COR-L47 (cell line): ENCODE measurements at places on chromosomes 7 and 10.
A peak's percentile ranks its signal among the peaks of the same experiment; 100 is the strongest.

GRCh38 chr10:44466236-44466635 lies 81.3 kb upstream of the CXCL12 start:
- no peak for DNase-seq

GRCh38 chr10:59748834-59749233 lies 4.4 kb downstream of the MRLN start:
- DNase-seq: no peak

- DNase-seq: no peak
Observed at GRCh38 chr7:15837306-15837950, 150.9 kb upstream of the MEOX2 start.

DNA sequence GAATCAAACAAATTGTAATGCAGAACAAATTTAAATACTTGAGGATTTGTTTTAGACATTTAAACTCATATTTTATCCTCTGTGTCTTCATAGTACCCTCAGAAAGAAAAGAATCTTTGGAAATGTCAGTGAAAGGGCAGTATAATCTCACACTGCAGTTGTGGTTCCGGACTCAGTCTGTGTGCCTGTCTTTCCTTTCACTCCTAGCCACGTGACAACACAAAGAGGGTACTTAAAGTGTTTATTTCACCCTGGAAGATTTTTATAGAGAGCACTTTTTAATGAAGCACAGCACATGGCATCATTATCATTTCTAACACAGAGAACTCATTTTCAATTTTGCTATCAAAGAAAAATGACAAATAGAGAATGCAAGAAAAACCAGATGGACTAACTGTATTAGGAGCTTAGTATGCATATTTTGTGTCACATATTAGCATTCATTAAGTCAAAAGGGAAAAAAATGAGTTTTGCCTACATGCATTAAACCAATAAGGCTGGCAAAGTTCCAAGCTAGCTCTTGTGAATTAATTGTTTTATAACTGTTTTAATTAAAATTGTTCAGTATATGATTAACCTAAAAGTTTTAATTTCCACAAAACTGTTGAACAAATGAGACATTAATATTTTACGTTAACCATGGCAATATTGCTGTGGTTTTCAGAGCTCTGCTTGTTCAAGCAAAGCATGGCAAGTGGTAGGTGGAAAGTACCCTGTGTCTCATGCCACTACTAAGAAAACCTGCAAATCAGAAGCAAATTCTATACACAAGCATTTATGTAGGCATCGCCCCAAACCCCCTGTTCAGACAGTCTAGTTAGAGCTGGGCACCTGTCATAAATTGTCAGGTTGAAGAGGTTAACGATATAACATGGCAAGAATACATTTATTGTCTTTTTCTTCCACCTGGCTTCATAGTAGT lies 65.9 kb downstream of the AUTS2 start:
- peak; percentile 24 for DNase-seq

DNA sequence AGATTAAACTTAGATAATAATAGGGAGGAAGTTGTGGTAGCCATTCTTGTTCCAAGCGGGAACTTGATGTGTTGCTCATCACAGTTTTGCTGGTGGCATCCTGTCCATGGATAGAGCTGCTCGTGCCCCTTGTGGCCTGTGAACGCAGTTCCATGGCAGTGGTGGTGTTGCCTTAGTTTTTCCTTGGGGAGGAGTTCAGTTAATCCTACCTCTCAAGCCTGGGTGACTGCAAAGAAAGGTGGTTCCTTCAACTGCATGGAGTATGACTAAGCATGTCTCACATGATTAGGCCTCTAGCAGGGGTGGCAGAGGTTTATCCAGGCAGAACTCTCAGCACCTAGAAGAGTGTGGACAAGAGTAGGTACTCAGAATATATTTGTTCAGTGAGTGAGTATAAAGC lies 99.7 kb downstream of the MAPK8 start:
- DNase-seq: no peak

DNA sequence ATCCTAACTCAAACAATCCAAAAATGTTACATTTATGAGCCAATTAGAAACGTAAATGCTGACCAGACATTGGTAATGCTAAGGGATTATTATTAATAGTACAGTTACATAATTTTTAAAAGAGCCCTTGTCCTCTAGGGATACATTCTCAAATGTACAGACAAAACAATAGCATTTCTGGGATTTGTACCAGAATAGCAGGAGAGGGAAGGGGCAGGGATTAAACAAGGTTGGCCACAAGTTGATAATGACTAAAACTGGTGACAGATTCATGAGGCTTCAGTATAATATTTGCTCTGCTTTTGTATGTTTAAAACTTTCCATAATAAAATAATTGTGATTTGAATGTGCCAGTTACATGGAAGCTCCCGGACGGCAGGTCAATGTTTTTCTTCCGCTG lies 27.0 kb downstream of the HSPA12A start:
- no peak for DNase-seq

GRCh38 chr7:145644426-145645134 lies 472.0 kb upstream of the CNTNAP2 start:
- DNase-seq: no peak

DNA sequence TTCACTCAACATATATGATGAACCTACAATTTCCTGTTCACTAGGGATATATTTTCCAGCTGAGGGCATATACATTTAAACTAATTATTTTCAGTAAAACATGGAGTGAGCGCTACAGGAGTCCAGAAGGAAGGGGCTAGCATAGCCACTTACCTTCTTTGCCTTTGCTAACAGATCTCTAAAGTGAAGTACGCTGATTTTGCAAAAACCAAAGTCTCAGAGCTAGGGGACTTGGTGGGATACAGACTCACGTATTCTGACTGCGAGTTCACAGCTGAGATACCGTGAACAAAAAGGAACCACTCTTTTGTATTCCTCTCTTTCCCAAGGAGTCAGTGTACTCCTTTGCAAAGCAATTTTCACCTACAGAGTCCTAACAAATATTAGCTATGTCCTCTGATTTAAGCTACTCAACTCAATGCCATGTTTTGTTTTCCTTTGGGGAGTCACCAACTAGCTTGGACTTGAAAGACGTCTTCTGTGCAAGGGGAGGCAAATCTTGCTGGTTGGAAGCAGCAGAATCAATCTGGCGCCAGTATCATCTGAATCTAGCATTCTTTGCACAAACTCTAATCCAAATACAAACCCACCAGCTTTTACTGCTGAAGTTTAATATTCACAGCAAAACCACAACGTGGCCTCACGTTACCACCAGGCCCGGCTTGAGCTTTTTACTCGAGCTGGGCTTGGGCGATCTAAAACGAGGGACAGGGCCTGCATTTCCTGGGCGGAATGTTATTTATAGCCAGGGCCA lies 657 bp downstream of the CDNF start:
- no peak for DNase-seq

DNA sequence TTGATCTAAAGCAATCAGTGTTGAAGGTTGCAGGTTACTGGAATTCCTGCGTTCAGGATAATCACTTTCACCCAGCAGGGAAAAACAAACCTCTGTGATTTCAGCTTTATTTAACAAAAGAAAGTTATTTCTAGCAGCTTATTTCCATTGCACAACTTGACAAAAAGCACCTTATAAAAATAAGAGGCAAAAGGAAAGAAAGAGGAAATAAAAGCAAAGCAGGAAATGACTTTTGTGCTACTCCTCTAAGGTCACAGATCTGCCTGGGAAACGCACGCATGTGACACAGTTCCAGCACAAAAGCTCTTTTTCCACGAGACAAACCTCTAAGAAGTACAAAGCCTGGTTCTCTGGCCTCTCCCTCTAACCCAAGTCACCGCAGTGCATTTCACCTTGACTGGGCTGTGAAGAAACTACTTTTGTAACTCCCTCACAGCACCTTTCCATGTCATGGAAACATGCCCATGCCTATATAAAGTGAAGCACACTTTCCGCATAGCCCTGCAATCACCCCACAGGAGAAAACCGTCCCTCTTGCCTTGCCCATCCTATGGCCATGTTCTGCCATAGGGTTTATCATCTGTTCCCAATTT lies 870 bp downstream of the ANK3 start:
- DNase-seq: no peak

DNA sequence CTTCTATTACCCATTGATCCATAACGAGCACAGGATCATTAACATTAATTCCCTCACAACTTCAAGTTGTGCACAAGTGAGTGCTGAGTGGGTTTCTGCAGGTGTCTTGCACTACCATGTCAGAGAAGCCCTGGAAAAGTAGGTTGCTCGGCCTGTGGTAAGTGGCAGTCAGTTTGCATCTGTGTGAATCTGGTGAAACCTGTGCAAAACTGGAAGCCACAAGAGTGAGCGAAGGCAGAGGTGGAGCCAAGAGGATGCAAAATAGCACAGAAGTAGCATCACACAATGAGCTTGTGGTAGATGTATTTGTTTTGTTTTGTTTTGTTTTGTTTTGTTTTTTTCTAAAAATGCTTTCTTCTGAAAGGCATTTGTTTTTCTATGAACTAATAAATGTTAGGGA lies 181.5 kb downstream of the THSD7A start:
- no peak for DNase-seq

GRCh38 chr10:58209669-58210068 lies 58.0 kb downstream of the IPMK start:
- no peak for DNase-seq

GRCh38 chr10:48705401-48705938 lies 20.8 kb downstream of the WDFY4 start:
- no peak for DNase-seq

DNA sequence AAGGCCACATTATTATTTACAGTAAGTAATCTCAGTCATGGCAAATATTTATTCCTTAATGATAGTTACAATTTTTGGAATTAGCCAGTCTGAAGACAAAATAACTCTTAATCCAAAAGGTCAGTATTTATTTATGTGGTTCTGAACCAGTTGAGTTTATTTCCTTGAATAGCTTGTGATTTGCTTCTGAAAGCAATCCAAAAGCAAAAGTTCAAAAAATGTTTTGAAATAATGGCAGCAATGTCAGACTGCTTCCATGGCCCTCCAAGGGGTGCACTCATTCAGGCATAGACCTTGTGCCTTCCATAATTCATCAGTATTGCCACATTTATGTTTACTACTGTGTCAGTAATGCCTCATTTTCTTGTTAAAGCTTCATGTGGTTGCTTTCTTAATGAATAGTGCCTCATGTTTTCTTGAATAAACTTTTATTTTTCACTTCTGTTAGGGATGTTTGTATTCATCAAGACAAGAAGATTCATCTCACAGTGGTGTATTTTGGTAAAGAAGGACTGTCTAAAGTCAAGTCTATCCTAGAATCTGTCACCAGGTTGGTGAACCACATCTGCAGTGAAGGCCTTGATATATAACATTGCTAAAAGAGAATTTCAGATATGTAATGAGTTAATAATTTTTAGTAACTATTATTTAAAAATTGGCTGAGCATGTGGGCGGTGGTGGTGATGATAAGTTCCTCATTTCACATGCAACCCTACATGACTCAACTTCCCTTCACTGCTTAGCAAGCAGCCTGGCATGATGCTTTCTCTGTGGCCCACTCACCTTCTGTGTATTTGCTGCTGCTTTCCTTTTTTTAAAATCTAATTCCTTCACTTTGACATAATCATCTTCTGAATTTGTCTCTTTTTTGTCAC lies 22.0 kb downstream of the CSGALNACT2 start:
- no peak for DNase-seq

DNA sequence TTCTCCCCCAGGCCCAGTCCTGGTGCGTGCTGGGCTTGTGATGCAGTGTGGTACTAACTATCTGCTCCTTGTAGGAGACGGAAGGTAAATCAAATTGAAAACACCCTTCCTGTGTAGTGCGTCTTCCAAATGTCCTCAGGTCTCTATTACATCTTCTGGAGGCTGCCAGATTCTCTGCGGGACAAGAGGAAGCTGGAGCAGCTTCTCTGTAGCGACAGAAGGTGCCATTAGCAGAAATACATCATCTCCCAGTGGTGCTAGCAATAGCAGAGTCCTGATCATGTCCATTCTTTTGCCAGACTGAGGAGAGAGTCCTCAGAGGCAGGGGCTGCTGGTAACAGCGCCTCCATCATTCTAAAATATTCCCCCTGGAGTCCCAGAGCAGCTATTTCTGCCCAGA lies 675.2 kb downstream of the LRMDA start:
- DNase-seq: no peak

DNA sequence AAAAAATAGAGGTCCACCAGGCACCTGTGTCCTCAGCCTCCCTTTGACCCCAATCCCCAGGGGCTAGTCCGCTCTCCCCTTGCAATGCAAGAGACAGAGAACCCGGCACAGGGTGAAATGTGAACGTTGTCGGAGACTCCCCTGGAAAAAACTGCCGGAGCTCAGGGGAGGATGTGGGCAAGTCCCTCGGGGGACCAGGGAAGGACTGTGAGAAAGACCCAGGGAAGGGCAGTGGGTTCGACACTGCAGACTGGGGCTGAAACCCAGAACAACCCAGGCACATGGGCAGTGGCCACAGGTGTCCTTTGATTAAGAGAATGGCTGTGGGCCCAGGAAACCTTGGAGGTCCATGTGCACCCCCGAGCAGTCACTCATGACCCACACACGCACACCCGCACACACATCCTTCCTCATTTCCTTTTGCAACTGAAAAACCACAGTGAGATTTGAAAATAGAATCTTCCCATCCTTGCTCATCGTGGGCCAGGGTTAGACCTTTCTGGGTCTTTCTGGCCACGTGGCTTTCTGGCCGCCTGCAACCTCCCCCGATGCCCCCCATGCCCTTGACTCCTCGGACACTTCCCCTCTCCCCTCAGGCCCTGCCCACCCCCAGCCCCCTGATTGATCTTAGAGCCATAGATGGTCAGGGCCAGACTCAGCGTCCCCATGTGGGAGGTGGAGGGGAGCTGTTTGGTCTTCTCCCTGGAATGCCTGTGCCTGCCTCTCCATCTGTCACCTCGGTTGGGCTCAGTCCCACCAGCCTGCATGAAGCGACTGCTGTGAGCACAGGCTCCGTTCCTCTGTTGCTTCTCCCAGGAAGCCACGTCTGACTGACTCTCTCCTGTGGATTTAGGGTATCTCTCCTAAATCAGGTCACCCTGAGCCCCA lies 7.9 kb downstream of the LAT2 start:
- DNase-seq: no peak

GRCh38 chr7:110090110-110090820 lies 1000.7 kb upstream of the LRRN3 start:
- DNase-seq: peak; percentile 5

DNA sequence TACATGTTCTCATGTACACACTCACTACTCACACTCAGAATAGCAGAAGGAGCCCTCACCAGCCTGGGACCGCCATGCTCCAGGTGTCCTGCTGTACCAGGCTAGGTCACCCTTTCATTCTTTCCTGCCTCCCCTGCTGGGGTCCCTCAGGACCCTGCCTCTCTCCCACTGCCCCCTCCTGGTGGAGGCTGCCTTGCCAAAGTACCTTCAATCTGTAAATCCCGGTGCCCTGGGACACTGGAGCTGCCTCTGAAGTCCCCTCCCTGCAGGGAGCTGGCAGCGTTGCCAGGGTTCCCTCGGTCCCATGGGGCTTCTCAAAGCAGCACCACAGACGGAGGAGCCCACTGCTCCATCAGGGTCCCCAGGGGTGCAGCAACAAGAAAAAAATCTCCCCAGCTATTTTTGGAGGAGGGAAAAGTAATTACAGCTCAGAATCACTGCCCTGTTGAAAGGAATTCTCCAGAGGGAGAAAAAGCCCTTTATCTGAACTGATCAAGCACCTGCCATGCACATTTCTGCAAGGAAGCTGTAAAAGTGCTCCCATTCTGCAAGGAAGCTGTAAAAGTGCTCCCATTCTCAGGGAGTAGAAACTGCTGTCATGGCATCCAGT lies 259.9 kb downstream of the PTPRN2 start:
- DNase-seq: no peak

GRCh38 chr7:138941545-138941944 lies 39.6 kb downstream of the KIAA1549 start:
- DNase-seq: no peak

- DNase-seq: no peak
Observed at GRCh38 chr7:17931069-17931468, 9.2 kb downstream of the SNX13 start.
